ENCODE measurements at places on chromosomes 6 and 20. TPM values are rescaled to one million over a fixed set of nuclear protein-coding genes. Genes with fewer than 3 reads are reported as not detected.

The BPIFB4 gene
- not detected for total RNA-seq

The MOG gene
- not detected for total RNA-seq

The CAPN11 gene
- total RNA-seq: not detected

The TNXB gene
- total RNA-seq: 63.9 TPM

The CCM2L gene
- not detected for total RNA-seq

The BLTP3A gene
- 7.1 TPM for total RNA-seq

The RIN2 gene
- 61.4 TPM for total RNA-seq

The FGD2 gene
- not detected for total RNA-seq

The SCRT2 gene
- not detected for total RNA-seq

The BPI gene
- not detected for total RNA-seq

The CDSN gene
- total RNA-seq: not detected

The FOXF2 gene
- 29.3 TPM for total RNA-seq

All from fibroblast of lung (primary cell).